ENCODE measurements at places on chromosomes 13 and 19. TPM values are rescaled to one million over a fixed set of nuclear protein-coding genes. Genes with fewer than 3 reads are reported as not detected.

DNA sequence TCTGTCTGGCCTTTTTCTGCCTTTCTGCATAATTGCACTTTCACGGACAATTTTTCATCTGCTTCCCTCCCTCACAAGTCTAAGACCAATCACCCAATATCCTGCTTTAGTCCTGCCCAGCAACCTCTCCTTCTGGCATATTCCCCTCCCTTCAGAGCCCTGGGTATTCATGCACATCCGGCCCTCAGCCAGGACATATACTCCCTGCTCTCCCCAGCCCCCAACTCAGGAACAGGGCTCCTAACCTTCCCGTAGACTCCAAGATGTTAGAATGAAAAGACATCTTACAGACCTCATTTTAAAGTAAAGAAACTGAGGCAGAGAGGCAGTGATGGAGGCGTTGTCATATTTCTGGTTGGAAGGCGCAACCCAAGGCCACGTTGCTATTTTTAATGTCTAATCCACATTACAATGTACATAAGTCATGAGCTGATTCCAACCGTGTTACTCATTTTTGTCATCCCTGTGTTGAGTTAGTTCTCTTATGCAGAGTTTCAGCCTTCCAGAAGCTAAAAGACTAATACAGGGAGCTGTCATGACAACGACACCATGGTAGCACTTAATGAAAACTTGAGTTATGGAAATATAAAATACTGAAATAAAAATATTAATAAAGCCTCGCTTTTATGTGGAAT lies 209.2 kb downstream of the TSHZ3 start:
- DNase-seq: no peak

GRCh38 chr19:38877781-38878574 lies at the start of gene RINL:
TSS of gene RINL (minus strand) at chr19:38878275. CDS start at chr19:38876742, 1,533 bp downstream.
- DNase-seq: peak; percentile 77

DNA sequence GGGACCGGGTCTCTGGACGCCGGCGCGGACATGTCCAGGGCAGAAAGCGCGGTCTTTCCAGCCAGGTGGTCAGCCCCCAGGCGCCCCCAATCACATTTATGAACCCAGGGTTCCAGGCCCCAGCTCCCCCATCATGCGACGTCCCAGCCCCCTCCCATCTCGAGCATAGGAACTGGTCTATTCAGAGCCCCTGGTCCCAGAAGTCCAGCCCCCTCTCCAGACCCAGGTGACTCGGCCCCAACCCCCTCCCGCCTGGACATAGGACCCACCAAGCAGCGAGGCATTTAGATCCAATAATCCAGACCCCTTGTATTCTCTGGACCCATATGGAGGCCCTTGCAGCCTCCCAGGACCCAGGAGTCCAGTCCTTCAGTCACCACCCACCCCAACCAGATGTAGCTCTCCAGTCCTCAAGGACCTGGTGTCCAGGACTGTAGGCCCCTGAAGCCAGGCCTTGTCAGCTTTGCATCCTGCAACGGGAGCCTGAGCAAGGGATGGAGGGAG lies 501 bp downstream of the APLP1 start:
- DNase-seq: no peak

The MATK gene
- 1.7 TPM for total RNA-seq

- peak; percentile 68 for DNase-seq
Observed at GRCh38 chr13:76991432-76991795, 467 bp upstream of the CLN5 start.

DNA sequence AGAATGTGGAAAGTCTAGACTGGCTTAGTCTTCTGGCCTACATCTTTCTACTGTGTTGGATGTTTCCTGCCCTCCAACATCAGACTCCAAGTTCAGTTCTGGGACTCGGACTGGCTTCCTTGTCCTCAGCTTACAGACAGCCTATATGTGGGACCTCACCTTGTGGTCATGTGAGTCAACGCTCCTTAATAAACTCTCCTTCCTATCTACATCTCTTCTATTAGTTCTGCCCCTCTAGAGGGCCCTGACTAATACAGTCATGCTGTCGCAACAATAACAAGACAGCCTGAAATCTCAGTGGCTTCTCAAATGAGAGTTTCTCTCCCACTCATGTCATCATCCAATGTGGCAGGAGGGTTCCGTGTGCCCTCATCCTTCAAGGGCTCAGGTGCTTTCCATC lies 347.8 kb downstream of the MZT1 start:
- DNase-seq: no peak

GRCh38 chr13:23140492-23140891 lies 40.3 kb upstream of the SGCG start:
- DNase-seq: no peak

GRCh38 chr13:56216221-56216620 lies 924.5 kb upstream of the PRR20A start:
- DNase-seq: no peak

The STARD13 gene
- not detected for total RNA-seq

DNA sequence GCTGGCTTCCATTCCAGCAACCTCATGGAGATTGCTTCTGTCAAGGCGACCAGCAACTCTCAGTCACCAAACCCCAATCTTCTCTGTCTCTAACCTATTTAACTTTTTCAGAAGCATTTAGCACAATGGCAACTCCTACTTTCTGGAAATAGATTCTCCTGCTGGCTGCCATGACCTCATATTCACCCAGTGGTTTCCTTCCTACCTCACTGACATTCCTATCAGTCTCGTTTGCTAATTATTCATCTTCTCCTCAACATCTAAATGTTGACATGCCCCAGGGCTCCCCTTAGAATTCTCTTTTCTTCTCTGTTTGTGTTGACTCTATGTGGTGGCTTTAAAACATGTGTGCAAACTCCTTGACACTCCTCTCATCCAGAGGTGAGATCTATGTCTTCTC lies 106.7 kb downstream of the OLFM4 start:
- no peak for DNase-seq

DNA sequence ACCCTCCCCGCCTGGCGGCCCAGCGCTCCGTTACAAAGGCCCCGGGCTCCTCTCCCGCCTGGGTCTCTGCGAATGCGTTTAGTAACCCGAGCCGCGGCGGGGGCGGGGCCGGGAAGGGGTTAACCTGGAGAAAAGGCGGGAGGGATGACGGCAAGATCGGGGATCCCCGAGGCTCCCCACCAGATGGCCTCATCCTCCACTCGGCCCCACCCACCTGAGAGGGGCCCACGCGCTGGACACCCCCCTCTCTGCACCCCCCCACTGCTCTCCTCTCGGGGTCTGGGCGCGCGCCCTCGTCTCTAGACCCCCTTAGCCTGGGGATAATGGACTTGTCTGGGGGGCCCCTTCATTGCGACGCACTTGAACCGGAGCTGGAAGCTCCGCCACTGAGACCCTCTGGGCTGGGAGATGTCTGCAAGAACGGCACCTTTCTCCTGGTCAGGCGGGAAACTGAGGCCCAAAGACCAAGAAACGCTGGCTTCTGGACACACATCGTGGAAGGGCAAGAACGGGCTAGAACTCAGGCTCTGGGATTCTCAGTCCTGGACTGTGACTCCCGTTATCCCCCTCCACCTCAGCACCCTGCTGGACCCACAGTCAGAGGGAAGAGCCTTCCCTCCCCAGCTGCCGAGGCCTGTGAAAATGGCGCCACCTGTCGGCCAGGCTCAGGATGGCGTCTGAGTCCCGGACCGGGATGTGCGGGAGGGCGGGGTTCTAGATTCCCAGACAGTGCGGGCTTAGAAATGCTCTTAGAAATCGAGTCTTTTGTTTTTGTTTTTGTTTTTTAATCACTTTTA lies 2.9 kb upstream of the LTBP4 start:
- DNase-seq: peak; percentile 86

DNA sequence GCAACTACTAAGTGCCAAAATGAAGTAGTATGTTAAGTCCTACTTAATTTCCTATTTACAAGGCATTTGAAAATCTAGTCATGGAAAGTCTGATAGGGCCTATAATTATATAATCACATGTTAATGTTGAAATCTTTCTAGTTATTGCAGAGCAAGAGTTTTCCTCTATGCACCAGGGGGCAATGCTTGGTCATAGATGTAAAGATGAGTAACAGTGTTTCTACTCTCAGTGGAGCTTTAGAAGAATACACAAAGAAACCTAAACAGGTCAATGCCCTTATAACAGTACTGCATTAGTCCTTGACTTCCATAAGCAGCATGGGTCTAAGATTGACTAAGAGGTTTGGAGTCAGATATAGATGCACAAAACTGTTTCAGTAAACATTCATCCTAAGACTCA lies 218.7 kb downstream of the KCTD12 start:
- DNase-seq: peak; percentile 55

GRCh38 chr13:105543742-105544141 lies 991.7 kb downstream of the EFNB2 start:
- no peak for DNase-seq

The NLRP4 gene
- not detected for total RNA-seq

- no peak for DNase-seq
Observed at GRCh38 chr13:111474136-111475002, 153.9 kb downstream of the TEX29 start.

The KLHL1 gene
- not detected for total RNA-seq

The PEG3 gene
- 0.60 TPM for total RNA-seq

DNA sequence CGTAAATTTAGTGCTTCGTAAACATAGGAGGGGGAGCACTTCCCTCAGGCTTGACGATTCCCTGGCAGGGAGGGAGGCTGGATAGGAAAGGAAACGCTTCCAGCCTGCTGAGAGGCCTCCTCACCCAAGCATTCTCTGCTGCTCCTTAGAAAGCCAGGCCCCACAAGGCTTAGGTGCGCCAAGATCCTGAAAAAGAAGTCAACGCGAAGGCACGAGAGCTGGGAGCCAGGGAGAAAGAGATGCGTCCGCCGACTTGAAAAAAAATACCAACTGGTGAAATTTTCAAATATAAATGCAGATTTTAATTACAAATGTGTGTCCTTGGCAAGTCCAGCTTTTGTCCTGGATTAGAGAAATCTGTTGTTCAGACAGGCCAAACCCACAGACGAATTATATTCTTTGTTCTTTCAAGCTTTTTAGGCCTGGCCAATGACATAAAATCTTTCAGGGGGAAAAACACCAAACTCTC lies 64.0 kb downstream of the ALOX5AP start:
- no peak for DNase-seq

The SLC7A1 gene
- 51.1 TPM for total RNA-seq

- DNase-seq: no peak
Observed at GRCh38 chr19:711254-711653, 2.5 kb downstream of the PALM start.

GRCh38 chr19:12668932-12669269 lies 2.3 kb downstream of the WDR83 start:
- peak; percentile 85 for DNase-seq
